ENCODE measurements at places on chromosomes 3 and 15.

DNA sequence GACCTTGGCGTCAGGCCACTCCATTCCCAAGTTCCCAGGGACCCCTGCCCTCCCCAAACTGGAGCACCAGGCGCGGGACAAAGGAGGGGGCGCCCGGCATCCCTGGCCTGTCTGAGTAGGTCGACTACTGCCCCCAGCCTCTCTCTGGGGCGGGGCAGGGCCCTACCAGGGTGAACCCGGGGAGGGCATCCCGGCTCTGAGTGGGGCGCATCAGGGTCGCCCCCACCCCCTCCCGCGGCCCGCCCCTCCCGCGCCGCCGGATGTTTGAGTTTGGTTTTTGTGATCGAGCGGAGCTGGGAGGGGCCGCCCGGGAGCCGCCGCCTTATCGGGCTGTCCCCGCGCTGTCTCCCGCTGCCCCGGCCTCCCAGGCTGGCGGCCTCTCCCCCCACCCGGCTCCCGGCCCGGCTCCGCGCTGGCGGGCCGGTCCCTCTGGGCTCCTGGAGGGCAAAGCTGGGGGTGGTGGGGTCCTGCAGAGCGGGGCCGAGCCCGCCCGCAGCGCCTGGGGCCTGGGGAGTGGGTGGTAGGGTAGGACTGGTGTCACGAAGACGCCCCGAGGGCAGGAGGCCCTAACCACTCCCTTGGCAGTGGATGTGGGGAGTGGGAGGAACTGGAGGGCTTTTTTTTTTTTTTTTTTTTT lies 47.2 kb upstream of the SMAD6 start:
- DNase-seq = no peak

DNA sequence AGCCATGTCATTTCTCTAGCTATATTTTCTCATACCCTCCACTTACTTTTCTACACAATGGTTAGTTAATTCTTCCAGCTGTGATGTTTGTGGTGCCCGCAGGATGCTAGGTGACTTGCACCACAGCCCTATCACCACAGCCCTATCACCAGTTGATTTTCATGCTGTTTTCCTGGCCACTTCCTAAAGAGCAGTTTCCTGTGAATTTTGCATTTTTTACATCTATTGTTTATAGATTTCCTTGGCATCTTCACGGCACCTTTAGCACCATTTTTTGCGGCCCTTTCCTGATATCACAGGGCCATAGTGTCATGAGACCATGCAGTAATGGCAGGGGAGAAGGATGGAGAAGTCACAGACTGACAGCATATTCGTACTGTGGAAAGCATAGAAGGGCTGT lies 132.9 kb upstream of the PRICKLE2 start:
- DNase-seq = no peak

DNA sequence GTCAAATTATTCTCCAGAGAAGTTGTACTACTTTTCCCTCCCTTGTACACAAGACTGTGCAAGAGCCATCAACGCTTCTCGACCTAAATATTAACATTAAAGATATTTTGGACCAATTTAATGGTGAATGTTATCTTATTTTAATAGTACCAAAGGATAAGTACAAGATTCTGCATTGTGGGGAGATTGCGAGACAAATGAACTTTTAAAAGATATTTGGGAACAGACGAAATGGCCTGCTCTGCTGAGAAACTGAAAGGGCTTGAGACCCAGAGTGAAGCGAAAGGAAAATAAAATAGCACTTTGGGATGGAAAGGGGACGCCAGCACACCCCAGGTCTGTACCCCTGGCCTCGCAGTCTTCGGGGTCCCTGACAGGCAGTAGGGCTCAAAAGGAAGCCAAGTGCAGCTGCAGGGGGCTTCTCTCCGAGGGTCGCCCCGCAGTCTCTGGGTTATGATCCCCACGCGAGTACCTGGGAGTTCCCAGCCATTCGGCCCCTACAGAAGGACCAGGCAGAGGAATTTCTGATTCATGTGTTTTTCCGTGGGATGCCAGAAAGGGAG lies 97.6 kb upstream of the VGLL3 start:
- no peak for DNase-seq

DNA sequence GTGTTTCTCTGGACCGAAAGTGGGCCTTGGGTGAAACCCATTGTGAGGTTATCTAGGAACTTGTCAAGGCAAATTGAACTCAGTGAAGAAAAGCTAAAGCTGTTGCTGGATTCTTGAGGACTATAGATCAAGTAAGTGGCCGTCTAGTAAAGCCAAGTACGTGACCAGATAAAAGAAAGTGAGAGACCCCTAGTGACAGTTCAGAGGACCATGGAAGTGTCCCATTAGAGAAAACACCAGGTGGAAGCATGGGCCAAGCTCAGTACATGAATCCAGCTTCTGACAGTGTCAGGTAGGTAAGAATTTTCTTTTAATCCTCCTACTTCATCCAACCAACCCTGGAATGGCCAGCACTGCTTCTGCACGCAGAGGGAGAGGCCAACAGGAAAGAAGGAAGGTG lies 349.3 kb upstream of the RGMA start:
- DNase-seq = no peak

- DNase-seq = no peak
These were observed 17.1 kb upstream of the HEG1 start for GRCh38 chr3:125072749-125073389.

- no peak for DNase-seq
These were observed 287.0 kb downstream of the MEX3B start for GRCh38 chr15:81758818-81759284.

DNA sequence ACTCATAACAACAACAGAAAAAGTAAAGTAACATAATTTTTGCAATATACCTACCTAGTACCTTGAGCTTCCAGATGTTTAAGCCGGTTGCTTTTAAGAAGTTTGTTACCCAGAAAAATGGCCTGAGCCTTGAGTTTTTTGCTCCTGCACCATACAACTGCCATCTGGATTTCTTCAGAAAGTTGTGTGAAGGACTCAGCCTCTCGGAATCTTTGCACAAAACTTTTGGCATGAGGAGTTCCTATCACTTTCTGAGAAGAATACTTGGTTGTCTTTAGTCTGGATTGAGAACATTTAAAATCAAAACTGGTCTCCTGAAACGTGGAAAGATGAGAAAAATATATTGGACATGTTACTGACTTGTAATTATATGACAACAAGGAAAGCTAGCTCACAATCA lies 17.3 kb downstream of the GTPBP8 start:
- no peak for DNase-seq

- DNase-seq = no peak
These were observed 38.8 kb downstream of the CHP1 start for GRCh38 chr15:41269887-41270286.

DNA sequence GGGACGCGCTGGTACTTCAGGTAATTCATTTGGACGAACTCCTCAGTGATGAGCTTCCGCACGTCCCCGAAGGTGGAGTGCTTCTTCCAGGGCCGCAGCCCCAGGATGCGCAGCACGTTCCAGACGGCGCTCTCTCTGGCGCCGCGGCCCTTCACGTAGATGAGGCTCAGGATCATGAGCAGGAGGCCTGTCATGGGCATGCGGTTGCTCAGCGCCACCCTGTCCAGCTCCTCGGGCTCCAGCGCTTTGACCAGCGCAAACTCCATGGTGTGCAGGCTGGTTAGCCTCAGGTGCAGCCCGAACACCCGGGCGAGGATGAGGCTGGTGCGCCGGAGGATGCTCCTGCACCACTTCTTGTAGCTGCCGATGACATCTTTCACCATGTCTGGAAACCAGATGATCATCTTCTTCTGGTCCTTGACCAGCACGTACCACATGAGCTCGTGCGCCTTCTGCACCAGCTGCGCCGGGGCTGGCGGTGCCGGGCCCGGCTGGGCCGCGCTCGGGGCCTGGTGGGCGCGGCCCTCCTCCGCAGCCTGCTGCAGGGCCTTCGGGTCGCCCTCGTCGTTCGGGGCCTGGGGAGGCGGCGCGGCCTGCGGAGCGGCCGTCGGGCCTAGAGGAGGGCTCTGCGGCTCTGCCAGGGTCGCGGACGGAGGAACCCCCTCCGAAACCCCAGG lies 501 bp downstream of the NDN start:
- DNase-seq = no peak

DNA sequence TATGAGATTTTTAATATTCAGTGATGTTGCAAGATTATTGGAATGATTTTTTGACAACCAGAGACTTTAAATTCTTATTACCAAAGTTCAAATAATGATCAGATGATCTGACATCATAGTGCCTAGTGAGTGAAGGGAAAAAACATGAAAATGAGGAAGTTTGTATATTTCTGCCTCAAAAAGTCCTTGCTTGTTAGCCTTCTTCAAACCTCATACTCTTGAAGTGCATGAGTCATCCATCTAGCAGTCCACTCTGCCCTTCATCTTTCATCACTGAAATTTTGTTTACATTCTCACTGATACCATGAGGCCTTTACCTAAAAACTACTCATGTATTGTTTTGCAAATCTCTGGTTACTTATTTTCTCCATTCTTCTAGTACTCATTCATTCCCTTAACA lies 23.9 kb upstream of the OR5H6 start:
- no peak for DNase-seq

DNA sequence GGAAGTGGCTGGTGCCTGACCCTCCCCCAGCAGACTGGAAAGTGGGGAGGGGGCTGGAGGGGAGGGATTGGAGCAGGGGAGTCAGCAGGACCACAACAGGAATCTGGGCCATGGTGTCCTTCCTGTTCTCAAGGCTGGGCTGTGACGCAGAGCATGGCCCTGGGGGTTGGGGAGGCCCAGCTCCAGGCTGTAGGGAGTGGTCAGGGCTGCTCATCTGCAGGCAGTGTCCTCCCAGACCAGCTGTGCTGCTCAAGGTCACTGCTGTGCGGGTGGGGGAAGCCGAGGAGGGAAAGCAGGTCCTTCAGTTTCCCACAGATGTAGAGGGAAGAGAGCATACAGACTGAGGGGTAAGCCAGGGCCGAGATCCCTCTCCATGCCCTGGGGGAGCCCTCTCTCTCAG lies 40.7 kb downstream of the CYP11A1 start:
- no peak for DNase-seq

- no peak for DNase-seq
These were observed 32.6 kb downstream of the ALS2CL start for GRCh38 chr3:46660543-46661523.

GRCh38 chr3:44179246-44179645 lies 62.4 kb upstream of the TOPAZ1 start:
- no peak for DNase-seq

DNA sequence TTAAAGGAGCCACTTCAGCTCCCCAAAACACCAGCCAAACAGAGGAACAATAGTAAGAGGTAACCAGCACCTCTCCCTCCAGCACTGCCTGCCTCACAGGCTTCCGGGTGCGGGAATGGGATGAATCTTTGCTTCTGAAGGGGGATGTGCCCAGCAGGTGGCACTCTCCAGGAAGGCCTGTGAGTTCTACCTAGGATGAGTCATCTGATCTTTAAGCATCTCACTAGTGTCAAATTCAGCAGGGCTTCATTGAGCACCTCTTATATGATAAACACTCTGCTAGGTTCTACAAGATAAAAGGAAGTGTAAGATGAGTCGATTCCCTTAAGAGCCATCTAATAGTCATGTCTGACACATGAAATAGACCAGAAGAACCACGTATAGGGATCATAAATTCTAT lies 237.4 kb upstream of the UMPS start:
- DNase-seq = peak; percentile 5

DNA sequence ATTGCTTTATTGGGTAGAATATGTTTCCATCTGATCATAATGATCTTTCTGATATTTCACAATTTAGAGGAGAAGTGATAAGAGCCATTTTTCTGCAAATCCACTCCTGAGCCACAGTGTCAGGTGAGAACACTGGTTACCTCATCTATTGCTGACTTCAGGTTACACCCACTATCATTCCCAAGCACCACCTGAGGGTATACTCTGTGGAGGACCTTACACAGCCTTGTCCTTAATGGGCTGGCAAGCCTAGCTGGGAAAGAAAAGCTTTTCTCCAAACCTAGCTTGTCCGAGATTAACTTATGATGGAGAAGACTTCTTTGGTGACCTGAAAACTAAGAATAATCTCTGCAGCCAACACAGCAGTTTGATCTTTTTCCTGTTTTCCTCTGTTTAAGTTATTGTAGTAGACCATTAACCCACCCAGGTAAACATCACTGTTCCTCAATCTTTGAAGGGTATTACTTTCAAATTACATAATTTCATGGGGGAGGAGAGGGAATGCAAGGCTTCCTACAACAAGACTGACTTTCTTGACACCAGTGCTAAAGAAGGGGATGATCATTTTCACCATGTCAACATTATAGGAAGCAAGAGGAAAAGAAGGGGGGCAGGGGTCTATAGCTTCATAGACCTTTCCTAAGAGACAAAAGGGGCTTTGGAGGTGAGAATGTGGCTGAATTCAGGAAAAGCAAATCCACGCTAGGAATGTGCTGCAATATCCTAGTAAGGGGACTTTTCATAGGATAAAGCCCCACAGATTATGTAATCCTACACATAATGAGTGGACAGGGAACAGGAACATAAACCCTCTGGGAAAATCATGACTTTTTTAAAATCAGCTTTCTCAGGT lies 1.7 kb downstream of the NCEH1 start:
- no peak for DNase-seq

DNA sequence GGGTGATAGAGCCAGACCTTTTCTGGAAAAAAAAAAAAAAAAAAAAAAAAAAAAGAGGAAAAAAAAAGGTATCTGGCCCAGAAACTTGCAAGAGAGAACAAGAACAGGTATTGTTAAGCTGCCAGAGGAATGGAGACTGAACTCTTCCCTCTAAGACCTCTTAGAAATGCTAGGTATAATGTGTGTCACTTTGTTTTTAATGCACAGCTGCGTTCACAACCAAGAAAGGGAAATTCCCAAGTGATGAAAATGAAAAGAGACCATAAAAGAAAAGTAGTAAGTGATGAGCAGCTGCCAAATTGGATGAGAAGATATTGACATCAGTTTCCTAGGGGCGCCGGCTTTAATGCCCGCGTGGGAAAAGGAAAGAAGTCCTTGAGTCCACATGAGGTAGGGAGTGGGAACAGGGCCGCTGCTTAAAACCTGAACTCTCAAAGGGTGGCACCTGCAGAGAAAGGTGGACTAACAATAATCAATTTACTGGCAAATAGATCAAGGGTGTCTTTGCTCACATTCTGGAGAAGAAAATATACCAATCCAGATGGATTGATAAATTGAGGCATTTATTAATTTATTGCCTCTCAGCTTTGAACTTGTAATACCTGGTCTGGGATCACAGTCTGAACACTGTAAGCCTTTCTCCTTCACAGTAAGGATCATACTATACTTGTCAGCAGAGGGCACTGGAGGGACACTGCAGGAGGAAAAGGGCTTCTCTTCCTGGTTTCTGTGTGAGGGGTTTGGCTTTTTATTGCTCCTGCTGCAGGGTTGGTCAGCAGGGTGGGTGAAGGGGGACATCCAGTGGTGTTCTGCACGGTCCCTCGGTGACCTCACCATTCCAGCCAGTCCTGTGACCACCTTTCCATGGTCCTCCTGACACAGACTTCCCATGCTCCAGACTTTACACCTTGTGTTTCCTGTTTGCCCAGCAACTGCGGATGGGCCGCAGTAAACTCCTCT lies 131.6 kb downstream of the AQP9 start:
- peak; percentile 6 for DNase-seq

All from GM19239 (cell line).